Mucosa of descending colon (tissue), 3 donors: ENCODE measurements at places on chromosomes 16 and 17. TPM values are rescaled to one million over a fixed set of nuclear protein-coding genes. Genes with fewer than 3 reads are reported as not detected.

MILR1 gene
- 4.4 TPM for total RNA-seq

CD300H gene
- not detected for total RNA-seq

LRRC46 gene
- total RNA-seq, result not detected

HSD17B1 gene
- total RNA-seq, result 2.5 TPM

TMEM114 gene
- 0.60 TPM for total RNA-seq

PERCC1 gene
- not detected for total RNA-seq

METRN gene
- total RNA-seq, result 15.8 TPM

BEAN1 gene
- not detected for total RNA-seq

- DNase-seq, result no peak
These were observed 17.6 kb downstream of the TEX2 start for GRCh38 chr17:64245218-64246145.

DNA sequence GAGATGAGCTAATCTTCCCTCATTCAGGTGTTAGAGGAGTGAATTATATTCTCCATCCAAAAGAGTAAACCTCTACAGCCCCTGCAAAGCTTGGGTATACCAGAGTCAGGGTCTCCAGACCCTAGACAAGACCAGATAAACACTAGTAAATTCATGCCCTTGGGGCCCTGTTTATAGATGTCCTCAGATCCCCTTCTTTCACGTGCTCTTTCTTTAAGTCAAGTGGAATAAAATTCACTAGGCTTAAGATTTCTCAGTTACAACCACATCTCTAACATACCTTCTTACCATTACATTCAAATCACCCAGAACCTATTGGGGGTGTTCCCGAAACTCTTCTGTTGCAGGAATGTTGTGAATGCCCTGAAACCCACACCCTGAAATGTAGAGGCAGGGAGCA, 2.2 kb upstream of the C17orf58 start:
- DNase-seq, result no peak

DNA sequence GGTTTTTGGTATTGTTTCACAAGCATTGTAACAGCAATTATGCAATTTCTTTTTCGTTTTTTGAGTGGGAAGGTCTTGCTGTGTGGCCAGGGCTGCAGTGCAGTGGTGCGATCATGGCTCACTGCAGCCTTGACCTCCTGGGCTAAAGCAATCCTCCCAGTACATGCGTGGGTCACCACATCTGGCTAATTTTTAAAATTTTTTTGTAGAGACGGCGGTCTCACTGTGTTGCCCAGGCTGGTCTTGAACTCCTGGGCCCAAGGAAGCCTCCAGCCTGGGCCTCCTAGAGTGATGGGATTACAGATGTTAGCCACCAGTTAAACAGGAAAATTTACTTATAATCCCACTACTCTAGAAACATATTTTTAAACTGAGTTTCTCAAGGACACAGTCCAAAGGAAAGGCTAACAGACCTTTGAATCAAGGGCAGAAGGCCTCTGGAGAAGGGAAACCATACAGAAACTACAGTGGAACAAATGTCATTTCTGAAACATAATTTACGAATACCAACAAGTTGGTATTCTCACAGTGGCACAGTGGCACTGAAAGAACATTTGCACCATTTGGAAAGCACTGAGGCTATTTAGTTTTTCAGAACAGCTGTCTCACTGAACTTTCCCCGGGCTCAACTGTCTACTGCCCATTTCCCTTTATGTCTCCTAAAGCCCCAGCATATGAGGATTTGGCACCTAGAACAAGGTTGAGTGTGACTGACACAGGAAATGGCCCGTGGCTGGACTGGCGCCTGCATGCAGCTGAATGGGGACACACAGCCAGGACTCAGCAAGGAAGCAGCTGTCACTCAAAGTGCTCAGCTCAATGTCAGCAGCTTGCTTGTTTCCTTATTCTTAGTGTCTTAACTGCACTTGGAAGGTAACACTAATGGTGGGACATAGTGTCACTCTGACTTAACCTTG, 2.8 kb upstream of the PRKAR1A start:
- peak; percentile 63 for DNase-seq

DNA sequence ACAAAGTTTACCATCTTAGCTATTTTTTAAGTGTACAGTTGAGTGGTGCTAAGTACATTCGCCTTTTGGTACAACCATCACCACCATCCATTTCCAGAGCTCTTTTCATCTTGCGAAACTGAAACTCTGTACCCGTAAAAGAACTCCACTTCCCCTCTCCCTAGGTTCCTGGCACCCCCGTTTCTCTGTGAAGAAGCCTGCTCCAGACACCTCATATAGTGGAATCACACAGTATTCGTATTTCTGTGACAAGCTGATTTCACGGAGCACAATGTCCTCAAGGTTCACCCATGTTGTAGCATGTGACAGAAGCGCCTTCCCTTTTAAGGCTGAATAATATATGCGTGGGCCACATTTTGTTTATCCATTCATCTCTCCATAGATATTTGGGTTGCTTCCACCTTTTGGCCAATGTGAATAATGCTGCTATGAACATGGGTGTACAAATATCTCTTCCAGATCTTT, 54.2 kb upstream of the MAP3K14 start:
- DNase-seq, result no peak

GRCh38 chr16:10624527-10624926, 44.1 kb upstream of the EMP2 start:
- no peak for DNase-seq

DNA sequence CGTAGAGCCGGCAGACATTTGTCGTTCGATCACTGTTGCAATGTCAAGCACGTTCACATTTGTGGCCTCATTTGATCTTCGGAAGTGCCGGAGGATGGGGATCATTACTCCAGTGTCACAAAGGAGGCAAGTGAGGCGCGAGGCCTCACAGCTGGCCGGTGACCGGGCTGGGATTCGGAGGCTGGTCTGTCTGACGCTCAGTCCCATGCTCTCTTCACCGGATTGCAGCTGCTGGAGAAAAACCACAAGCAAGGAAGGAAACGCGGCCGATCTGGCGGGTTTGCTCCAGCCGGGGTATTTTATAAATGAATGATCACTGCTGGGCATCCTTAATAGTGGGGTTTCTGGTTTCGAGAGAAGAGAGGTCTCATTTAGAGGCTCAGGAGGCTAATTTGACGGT, 127.8 kb downstream of the OR1D5 start:
- no peak for DNase-seq

GRCh38 chr17:41624208-41625101, at the start of gene KRT17:
Gene KRT17 (minus strand): TSS chr17:41624575. CDS start chr17:41624509, 66 bp downstream.
- DNase-seq, result no peak
